ENCODE measurements at places on chromosomes 6 and 20.
A peak's percentile ranks its signal among the peaks of the same experiment; 100 is the strongest.

- DNase-seq: no peak
Observed at GRCh38 chr6:4020822-4021132, 58.2 kb downstream of the FAM217A start.

DNA sequence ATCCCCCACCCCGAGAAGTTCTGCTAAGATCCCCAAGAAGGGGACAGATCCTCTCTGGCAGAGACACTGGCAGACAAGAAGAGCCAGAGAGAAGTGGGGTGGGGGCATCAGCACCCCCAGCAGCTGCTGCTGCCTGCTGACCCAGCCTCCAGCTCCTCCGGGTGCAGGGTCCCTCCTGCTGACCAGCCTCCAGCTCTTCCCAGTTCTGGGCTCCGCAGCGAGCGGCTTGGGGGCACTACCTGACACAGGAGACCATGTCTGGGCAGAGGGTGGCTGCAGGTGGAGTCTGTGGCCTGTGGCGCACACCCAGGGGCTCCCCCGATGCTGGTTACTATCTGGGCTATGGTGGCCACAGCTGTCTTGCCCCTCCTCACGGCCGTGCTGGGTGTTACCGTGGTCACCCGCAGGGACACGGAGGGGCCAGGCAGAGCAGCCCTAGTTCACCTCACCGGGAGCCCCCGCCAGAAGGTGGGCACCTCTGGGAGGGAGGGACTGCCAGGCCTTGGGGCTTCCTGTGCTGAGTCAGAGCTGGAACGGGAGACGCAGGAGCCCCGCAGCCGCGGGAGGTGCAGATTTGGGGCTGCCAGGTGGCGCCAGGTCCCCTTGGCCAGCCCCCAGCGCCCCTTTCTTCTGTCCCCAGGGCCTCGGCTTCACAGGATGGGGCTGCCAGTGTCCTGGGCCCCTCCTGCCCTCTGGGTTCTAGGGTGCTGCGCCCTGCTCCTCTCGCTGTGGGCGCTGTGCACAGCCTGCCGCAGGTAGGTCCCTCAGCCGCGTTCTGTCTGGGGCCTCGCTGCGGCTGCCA is 630 bp downstream of the LIME1 start:
- DNase-seq: no peak

- DNase-seq: no peak
Observed at GRCh38 chr6:23566418-23566817, 559.6 kb upstream of the NRSN1 start.

- DNase-seq: peak; percentile 31
Observed at GRCh38 chr20:21557241-21558020, 43.6 kb upstream of the NKX2-2 start.

DNA sequence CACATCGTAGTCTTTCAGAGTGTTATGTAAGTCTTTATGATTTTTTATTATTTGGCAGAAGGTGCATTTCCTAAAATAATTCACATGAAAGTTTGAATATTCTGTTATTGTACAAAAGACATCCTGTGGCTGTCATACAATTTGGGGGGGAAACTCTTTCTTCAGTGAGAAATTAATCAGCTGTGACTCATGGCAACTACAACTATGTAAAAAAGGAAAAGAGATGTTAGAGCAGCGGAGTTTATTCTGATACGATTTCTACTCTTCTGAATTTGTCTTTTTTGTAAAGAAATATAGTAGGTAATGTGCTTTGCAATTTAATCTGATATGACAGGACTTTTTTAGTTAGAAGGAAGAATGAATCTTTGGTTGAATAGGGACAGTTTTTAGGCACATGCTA is 14.2 kb downstream of the COL19A1 start:
- no peak for DNase-seq

- DNase-seq: no peak
Observed at GRCh38 chr20:8914421-8914820, 154.5 kb upstream of the PLCB4 start.

DNA sequence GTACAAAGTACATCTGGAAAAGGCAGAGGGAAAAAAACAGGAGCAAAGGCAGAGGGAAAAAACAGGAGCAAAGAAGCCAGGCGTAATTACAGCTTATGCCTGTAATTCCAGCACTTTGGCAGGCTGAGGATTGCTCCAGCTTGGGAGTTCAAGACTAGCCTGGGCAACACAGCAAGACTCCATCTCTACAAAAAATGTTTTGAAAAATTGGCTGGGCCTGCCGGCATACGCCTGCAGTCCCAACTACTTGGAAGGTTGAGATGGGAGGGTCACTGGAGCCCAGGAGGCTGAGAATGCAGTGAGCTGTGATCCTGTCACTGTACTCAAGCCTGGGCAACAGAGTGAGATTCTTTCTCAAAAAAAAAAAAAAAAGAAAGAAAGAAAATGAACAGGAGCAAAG is 19.0 kb upstream of the CBFA2T2 start:
- no peak for DNase-seq

Measured in activated CD4-positive, CD25-positive, alpha-beta regulatory T cell (primary cell).